NCI-H446 treated with DMSO at 0.1 percent for 48 hours (cell line): ENCODE measurements at places on chromosomes 7 and 10.

DNA sequence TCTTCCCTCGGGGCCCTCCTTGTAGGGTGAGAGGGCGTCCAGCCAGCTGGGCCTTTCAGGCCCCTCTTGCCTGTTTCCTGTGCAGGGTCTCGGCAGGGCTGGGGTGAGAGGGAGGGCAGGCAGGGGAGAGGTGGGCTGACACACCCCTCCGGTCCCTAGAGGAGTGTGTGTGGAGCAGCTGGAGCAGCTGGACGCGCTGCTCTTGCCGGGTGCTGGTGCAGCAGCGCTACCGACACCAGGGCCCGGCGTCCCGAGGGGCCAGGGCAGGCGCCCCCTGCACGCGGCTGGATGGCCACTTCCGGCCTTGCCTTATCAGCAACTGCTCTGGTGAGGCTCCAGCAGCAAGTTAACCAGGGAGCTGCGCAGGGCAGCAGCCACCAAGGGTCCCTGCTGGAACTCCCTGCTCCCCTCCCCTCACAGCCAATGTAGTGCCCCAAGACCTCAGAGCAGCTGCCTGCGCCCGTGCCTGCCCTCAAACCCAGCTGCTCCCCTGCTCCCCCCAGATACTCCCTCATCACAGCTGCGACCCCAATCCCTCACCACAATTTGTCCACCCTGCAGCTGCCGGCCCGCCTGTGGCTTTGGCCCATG lies 15.7 kb upstream of the ZNF862 start:
- no peak for DNase-seq

DNA sequence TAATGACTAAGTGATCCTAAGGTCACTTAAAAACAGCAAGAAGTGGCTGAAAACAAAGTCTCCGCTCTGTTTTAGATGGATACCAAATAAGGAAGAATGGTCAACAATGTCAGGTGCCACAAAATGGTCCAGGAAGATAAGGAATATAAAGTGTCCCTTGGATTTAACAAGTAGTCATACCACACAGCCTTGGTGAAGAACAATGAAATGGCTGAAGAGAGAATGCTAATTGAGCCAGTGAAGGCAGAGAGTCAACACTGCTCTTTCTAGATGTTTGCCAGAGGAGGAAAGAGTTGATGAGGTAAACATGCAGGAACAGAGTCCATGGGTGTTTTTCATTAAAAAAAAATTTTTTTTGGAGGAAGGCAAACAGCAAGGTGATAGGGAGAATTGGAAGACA lies 2.1 kb upstream of the CASD1 start:
- DNase-seq = no peak

DNA sequence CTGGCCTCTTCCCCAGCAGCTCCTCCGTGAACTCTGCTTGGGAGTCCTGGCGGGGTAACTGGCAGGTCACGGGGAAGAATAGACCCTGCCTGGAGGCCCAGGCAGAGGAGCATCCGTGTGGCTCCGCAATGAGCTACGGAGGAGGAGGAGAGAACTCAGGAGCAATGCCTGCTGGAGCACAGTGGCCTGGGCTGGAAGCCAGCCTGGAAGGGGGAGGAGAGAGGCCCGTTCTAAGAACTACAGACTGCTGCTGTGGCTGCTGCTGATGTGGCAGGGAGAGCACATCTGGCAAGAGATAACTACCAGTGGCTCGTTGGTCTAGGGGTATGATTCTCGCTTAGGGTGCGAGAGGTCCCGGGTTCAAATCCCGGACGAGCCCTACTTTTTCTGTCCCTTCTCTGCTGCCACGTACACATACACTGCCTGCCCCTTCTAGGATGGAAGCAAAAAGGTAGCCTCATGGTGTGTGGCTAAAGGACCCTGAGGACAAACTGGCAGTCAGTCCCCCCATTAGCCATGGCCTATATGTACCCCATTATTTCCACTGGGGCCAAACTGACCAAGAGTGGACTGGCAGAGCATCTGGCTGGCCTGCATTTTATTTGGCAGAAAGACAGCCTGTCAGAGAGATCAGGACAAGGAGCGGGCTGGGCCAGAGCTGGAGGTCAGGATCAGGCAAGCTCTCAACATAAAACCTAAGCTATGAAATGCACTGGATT lies 7.7 kb upstream of the OPN1SW start:
- DNase-seq = no peak

DNA sequence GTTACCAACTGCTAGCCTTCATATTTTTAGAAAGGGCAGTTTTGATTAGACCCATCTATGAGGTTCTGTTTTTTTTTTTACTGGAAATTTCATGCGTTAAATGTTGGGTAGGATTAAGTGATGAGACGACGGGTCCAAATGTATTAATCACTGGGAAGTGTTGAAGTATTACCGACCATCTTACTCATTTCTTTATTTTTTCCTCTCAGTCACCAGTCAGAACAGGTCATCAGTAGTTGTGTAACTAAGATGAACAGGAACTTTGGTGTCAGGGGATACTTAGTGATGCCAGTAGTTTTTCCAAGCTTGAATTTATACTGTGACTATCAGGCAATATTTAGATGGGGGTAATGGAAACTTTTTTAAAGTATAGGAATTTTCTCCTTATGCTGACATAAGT lies 14.2 kb downstream of the TFAM start:
- no peak for DNase-seq

- DNase-seq = no peak
Observed at GRCh38 chr10:4263601-4263921, 478.6 kb upstream of the KLF6 start.

DNA sequence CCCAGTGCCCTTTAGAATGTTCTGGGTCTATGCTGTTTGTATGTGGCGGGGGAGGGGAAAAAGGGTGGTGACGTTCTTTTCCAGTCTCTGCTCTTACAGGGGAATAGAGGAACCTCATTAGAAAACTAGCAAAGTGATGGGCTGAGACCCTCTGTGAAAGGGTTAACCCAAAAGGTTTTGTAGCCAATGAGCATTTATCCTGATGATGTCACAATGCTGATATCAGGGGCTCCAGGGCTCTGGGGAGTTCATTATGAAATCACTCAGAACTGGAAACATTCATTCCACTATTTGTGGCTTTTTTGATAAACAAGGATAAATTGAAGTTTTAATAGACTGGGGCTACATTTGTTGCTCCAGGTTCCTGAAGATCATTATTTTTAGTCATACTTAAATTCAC lies 71.7 kb downstream of the ARID5B start:
- no peak for DNase-seq

GRCh38 chr10:14601872-14602725 lies 172.6 kb downstream of the FAM107B start:
- DNase-seq = no peak

- DNase-seq = no peak
Observed at GRCh38 chr10:49280001-49280408, 19.0 kb upstream of the C10orf71 start.

- DNase-seq = no peak
Observed at GRCh38 chr10:99966306-99966705, 43.4 kb downstream of the DNMBP start.

DNA sequence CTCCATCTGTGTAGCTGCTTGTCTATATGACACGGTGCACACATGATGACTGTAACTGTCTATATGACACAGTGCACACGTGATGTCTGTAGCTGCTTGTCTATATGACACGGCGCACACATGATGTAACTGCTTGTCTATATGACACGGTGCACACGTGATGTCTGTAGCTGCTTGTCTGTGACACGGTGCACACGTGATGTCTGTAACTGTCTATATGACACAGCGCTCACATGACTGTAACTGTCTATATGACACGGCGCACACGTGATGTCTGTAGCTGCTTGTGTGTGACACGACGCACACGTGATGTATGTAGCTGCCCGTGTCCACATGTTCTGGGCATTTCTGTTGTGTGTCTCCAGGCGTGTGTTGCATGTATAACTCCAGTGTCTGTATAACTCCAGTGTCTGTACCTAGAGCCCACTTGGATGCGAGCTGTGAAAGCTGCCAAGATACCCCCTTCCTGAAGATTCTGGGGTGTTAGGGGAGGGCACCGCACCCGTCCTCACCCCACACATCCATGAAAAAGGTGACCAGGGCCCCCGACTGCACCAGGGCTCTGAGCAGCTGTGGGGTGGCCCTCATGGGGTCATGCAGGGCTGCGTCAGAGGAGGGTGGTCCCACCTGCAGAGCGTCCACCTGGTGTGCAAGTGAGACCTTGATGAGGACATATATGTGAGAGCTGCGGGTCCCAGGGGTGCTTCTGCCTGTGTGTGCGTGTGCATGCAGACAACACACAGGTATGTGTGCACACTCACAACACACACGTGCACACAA lies 137.9 kb downstream of the ELFN1 start:
- DNase-seq = no peak

- DNase-seq = no peak
Observed at GRCh38 chr10:20105931-20106330, 289.7 kb downstream of the PLXDC2 start.

DNA sequence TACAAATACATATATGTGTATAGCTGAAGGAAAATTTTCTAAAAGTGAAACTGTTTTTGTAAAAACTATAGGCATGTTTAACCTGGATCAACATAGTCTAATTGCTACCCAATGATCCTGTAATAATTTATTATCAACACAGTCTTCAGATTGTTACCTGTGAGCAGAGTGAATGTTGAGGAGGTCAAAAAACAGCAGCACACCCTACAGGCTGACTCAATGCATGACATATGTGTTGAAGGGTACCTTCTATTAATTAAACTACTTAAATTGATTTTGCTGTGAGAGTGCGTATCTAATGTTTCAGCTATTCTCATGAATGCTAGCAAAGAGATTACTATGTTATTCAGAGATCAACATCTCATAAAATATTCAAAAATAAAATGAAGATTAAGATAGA lies 411.4 kb downstream of the TNS3 start:
- DNase-seq = no peak

GRCh38 chr7:144545330-144545729 lies 141.8 kb upstream of the NOBOX start:
- DNase-seq = no peak

DNA sequence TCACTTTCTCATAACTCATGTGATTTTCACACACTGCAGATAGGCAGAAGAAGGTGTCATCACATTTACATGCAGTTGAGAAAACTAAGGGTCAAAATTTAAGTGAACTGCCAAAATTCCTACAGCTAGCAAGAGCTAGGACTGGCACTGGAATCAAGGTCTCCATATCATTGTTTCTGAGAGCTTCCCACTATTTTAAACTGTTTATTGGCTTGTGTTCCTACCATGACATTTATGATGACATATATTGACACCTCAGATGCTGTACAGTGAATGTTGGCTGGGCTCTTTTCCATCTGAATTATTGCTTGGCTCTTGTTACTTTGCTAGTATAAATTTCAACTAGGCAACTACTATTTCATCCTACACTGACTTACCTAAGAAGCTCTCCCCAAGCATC lies 2.0 kb downstream of the THSD7A start:
- peak; percentile 46 for DNase-seq

GRCh38 chr10:23141995-23142394 lies 46.6 kb downstream of the MSRB2 start:
- no peak for DNase-seq

DNA sequence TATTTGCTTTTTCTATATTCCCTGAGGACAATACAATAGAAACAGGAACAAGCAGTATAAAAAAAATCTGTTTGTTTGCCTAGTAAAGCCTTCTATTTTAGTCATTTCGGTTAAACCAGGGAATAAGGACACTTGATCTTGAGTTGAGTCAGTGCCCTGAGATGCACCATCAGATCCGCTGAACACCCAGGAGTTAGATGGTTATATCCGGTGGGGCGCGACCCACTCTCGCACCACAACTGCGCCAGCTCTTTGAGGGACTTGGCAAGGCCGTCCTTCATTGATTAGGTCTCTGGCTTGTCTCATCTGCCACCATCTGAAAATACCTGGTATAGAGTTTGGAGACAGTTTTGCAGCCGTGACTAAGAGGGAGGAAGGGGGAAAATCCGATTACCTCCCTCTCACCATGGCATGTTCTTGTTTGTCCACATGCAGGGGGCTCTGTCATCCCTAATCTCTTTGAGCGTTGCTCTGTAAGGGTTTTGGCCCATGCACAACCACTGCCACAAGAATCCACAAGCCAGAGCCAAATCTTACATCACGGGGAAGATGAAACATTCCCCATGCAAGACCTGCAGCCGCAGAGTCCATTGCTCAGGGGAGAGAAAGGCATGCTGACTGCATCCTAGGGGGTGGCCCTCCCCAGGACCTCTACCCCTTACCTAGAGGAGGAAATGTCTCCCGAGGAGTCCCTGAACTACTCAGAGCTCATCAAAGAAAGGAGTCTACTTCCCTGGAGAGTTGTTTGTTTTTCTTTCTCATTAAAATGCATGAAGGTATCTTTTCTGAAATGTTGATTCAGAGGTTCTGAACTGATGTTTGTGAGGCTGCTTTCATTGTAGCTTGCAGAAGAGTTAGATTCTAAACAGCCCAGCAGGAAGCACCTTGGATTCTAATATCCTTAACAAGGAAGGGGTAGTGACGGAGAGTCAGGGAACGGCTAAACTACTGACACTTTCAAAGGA lies 101.6 kb upstream of the FAM171A1 start:
- no peak for DNase-seq

DNA sequence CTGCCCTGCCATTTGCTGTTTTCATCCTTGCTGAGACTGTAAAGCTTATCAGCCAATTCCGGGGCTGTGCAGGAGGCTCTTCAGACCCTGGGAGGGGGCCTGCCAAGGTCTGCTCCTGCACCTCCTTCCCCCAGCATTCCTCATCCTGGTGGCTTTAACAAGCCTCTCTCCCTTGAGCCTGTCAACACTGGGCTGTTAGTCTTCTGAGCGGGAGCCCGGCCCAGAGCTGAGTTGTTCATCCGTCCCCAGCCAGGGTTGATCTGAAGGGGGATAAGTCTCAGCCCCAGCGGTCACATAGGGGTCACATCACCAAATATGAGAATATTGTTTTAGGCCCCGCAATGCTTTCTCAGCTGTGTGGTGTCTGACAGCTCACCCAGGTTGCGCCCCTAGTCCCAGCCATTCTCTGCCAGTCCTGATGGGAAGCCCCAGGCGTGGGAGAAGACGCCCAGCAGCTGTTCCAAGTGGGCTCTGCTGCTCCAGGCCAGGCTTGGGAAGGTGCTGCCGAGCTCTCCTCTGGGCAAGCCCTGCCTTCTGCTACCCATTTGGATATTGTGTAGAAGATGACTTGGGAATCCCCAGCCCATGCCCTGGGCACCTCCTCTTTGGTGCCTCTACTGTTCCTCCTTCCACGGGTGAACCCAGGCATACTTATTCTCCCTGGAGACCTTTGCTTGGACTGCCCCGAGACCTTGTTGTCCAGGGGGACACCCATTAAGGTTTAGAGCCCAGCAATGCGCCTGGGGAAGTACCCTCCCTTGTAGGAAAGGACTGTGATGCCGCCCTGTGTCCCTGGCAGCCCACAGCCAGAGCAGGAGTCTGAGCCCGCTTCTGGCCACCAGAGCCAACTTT lies 23.5 kb upstream of the TRIM8 start:
- no peak for DNase-seq

DNA sequence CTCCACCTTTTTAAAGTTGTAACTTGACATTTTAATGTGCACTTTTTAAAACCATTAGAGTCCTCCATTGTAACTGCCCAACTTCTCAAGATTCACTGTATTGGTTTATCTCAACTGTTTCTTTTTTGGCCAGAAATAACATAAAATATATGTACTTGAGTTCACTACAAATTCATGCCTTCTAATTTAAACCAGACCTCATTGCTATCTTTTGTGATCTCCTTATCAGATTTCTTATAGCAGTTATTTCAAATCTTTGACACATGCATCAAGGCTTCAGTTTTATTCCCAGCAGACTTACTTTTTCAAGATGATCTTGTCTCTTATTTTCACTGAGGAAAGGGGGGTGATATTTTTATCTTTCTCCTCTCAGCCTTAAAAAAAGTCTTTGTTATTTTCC lies 154.3 kb downstream of the PHF14 start:
- DNase-seq = no peak

GRCh38 chr7:50676740-50677637 lies 105.7 kb downstream of the GRB10 start:
- DNase-seq = no peak
